ENCODE measurements at places on chromosomes 3 and 15.

DNA sequence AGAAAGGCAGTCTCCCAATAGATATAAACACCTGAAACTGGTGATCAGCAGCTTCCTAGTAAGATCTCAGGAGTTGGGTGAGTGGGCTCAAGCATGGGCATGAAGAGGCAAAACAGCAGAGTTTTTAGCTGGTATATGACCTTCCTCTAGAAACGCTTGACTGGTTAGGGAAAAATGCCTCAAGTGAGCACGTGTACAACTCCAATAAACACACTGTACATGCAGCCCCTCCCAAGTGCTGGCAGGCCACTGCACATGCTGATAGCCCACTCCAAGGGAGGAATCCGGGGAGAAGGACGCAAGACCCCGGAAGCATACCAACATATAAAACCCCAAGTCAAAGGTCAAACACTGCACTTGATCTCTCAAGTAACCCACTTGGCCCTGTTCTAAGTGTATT, 143.0 kb downstream of the FMN1 start:
- DNase-seq, result no peak

DNA sequence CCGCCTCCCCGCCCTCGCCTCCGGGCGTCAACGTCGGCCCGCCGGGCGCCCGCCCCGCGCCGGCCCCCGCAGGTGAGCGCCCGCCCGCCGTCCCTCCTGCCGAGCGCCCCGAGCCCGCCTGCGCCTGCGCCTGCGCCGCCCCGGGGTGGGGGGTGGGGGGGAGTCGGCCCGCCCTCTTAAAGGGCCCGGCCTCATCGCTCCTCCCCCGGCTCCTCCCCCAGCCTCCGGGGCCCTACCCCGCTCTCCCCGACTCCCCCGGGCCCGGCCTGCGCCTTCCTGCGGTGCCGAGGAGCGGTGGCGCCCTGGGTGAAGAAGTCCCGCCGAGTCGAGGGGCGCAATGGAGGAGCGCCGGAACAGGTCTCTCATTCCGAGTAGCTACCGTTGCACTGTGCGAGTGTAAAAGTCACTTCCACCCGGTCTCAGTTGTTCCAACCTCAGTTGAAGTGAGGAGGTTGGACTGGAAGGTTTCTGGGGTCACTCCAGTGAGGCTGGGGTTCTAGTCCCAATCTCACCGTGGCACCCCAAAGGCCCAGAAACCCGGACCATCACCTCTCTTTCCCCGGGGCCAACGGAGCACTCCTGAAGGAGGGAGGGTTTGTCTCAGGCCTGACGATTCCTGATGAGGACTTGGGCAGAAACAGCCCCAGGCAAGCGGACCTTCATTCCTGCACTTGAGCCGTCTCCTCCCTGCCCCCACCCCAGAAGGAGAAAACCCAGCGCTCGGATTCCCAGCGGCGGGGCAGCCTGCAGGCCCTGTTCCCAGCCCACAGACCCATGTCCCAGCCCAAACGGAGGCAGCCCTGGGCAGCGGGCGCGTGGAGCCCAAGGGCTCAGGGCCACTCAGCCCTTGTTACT, 1.5 kb upstream of the TNK2 start:
- peak; percentile 68 for DNase-seq

GRCh38 chr3:156803952-156804741, 22.0 kb upstream of the LEKR1 start:
- DNase-seq, result no peak

GRCh38 chr15:66066481-66066880, 187.1 kb downstream of the MEGF11 start:
- no peak for DNase-seq

DNA sequence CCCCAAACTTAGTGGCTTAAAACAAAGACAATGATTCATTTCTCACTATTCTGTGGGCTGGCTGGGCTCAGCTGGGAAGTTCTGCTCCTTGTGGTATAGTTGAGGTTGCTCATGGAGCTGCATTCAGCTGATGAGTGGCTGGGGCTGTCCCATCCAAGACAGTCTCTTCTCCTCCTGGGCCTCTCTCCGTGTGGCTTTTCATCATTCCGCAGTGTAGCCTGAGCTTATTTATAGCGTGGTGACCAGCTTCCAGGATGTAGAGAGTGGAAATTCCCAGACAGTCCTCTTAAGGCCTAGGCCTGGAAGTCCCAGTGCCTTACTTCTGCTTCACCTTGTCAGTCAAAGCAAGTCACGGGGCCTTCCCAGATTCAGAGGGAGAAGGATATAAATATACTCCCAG, 136.7 kb upstream of the DAZL start:
- no peak for DNase-seq

DNA sequence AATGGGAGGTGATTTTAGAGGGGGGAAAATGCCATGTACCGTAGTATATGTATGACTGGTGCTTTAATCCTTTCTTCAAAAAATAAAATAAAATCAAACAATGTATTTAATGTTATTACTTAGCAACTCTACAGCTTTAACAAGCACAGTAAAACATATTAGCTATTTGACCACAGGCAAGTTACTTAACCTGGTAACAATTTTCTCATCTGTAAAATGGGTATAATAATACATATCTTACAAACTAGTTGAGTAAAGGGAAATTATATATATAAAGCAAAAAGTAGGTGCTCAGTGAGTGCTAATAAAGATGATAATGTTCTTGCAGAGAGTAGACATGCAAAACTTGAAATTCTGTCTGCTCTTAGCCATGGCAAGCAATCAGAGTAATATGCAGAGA, 27.9 kb downstream of the SSR3 start:
- DNase-seq, result no peak

DNA sequence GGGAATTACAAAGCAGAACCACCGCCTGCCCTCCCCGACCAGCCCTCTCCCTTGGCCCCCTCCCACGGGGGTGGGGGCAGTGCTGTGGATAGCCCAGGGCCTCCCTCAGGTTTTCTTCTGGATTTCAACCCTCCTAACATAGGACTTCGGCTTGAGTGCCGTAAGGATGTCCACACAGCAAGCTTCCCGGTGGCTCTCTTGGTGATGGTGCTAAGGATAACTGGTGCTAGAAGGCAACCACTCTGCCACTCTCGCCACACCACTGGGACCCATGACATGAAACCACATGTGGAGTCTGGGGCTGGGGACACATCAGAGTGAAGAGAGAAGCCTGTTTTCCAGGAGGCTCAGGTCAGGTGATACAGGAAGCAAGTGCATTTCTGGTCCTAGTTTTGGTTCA, 35.4 kb downstream of the SCN5A start:
- no peak for DNase-seq

DNA sequence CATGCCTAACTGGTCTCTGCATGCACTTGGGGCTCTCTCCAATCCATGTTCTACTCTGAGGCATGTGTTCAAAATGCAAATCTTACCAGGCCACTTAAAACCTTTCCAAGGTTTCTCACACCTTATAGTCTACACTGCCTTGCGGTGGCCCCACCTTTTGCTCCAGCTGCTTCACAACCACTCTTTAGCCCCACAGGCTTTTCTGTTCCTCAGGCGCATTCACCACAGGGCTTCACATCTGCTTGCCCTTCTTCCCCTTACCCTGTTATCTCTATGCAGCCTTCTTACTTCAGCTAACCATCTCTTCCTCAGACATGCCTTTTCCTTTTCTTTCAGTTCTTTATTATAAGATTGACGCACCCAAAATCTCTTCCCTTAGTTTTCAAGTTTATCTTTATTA, 37.8 kb downstream of the MINDY4B start:
- DNase-seq, result no peak

GRCh38 chr3:122074621-122075265, 19.6 kb downstream of the CD86 start:
- DNase-seq, result no peak

- DNase-seq, result no peak
These were observed 33.2 kb downstream of the ZDHHC19 start for GRCh38 chr3:196177967-196178366.

Data from activated naive CD4-positive, alpha-beta T cell (primary cell).